ENCODE measurements at places on chromosomes 1 and 21.

DNA sequence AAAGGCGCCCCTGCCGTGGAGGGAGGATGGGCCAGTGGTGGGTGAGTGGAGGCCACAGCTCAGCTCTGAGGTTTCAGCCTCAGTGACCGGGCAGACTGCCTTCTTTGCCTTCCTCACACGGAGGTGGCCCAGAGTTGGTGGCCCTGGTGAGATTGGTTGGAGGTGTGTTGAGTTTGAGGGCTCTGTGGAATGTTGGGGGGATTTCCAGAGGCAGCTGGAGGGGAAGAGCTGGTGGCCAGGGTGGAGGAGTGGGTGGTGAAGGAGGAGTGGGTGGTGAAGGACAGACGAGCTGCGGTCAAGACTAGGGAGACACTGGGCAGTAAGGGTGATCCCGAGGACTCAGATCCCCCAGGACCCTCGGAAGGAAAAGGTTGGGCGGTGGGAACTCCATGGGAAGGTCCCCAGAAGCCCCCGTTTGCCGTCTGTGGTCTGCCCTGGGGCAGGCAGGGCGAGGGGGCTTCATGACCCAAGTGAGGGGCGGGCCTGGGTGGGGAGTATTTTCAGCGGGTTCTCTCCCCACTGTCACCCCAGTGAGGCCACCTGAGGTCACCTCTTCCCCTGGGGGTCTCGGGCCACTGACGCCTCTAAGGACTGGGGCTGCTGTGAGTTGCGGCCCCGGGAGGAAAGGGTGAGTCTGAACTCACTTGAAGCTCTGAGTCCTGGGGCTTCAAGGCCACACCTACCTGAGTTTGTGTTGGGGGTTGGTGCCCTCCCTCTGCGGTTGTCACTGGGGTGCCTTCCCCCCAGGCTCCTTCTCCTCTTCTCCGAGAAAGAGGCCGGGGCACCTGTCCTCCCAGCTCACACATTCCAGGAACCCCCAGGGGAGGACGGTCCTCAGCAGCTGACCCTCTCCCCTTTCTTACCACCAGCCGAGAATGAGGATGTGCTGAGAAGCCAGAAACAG lies 22.7 kb upstream of the PIK3CD start:
- no peak for DNase-seq

- DNase-seq = no peak
These were observed at the start of gene NEGR1 for GRCh38 chr1:72282271-72283021. Gene NEGR1 (minus strand): TSS chr1:72282539.

GRCh38 chr1:236149696-236150228 lies 7.4 kb downstream of the GPR137B start:
- DNase-seq = no peak

DNA sequence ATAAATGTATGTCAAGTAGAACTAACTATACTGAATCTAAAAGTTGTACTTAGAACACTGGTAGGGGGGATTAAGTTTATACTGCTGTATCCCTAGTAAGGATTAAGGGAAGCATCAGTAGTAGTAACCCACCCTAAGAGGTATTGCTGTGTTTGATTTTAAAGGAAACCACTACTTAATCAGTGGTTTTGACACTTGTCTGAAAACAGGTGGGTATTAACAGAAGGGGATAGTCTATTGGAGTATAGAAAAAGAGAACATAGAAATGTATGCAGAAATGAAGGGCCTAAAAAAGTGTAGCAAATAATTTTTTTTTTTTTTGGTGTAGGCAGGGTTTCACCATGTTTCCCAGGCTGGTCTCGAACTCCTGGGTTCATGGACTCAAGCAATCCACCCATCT lies 2.2 kb downstream of the MIGA1 start:
- DNase-seq = no peak

GRCh38 chr1:181429462-181429861 lies 53.9 kb upstream of the CACNA1E start:
- no peak for DNase-seq

Data from hematopoietic multipotent progenitor cell treated with erythropoietin and hydrocortisone succinate and interleukin-3 and kit ligand, for 15 days (in vitro differentiated cells).